ENCODE measurements at places on chromosomes 4 and X. TPM values are rescaled to one million over a fixed set of nuclear protein-coding genes. Genes with fewer than 3 reads are reported as not detected.
A peak's percentile ranks its signal among the peaks of the same experiment; 100 is the strongest.

ZNF41 gene
- 10.8 TPM for total RNA-seq

SPANXA2 gene
- not detected for total RNA-seq

GBA3 gene
- total RNA-seq = not detected

STEEP1 gene
- 13.1 TPM for total RNA-seq

FGF2 gene
- 14.3 TPM for total RNA-seq

REELD1 gene
- total RNA-seq = not detected

KLHL4 gene
- 1.2 TPM for total RNA-seq

TCEANC gene
- 5.4 TPM for total RNA-seq

AMOT gene
- total RNA-seq = 6.9 TPM

PPEF2 gene
- total RNA-seq = not detected

MSX1 gene
- 4.5 TPM for total RNA-seq

STOX2 gene
- total RNA-seq = 11.2 TPM

GRCh38 chr4:53734182-53734581 is 142.9 kb upstream of the LNX1 start:
- DNase-seq = no peak

DNA sequence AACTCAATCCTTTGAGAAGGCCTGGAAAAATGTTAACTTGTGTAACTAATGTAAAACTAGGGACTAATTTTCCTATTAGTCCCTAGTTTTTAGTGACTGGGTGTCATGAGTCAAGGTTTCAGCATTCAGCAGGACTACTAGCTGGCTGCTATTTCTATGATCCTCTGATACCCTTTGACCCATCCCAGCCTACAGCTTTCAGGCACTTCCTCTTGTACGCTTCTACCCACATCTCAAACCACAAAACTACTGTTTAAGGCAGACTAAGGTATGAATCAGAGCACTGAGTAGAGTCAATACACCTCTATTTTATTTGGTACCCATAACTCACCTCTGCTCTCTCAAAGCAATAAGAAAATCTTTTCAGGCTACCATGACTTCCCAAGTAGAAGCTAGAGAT is 809.6 kb downstream of the PDHA2 start:
- DNase-seq = no peak

DNA sequence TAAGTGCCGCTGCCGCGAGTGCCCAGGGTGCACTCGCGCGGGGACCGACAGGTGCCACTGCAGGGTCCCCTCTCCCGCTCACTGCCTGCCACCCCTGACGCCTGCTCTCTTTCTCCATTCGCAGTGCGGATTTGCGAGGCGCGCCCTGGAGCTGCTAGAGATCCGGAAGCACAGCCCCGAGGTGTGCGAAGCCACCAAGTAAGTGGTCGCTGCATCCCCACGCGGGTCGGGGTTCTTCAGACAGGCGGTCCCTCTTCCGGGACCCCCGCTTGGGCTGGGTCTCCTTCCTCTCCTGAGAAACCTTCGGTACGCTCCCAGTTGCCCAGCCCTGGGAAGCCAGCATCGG is 547 bp downstream of the GUCY1A1 start:
- peak; percentile 67 for DNase-seq

- DNase-seq = no peak
These were observed 15.1 kb downstream of the CSF2RA start for GRCh38 chrX:1283741-1284140.

DNA sequence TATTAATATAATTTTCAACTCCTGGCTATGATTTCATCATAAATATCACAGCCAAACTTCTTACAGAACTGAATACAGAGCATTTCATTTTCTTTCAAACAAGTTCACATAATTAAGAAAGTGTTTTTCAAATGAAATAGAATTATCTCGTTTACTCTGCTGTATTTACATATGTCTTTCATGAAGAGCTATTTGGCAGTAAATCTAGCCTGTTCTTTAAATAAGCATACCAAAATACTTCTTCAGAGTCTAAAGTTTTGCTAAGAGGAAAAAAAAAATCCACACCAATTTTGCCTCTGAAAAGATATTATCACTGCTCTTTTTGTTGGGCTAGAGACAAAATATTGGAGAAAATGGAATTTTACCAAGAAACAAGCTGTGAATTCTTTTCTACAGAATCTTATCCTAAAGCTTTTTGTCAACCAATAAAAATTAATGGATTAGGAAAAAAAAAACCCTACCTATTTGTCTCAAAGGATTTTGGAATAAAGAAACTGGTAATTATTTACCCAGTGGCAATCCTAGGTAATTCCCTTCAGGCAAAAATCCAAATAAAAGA is 287.9 kb upstream of the NR3C2 start:
- DNase-seq = no peak

DNA sequence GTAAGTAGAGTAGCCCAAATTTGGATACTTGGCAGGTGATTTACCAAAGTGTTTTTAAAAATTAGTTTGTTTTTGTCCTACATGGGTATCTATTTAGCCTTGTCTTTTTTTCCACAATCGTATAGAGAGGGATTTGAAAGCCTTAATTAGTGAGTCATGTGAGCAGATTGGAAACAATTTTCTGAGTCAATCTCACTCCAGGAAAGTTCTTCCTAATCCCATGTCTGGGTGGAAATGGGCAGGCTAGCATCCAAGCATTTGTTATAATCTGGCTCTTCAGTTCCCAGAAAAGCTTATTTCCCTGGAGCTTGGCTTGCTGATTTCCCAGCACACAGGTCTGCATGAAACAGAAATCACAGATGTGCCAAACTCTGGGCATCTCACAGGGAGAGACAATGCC is 426.9 kb upstream of the BOD1L1 start:
- DNase-seq = no peak

DNA sequence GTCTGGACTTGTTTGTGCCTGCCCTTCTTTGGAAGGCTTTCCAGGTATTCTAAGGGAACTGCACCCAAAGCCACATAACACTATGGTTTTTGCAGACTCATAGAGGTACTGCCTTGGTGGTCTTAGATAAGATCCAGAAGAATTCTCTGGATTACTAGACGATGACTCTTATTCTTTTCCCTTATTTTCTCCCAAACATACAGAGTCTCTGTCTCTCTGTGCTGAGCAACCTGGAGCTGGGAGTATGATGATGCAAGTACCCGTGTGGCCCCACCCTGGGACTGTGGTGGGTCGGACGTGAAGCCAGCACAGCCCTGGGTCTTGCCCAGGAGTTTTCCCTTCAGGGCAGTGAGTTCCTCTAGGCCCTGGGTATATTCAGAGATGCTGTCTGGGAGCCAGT is 1342.4 kb upstream of the TENM3 start:
- no peak for DNase-seq

- no peak for DNase-seq
These were observed 148.0 kb downstream of the EMCN start for GRCh38 chr4:100369871-100370270.

- DNase-seq = no peak
These were observed 45.6 kb downstream of the BBS12 start for GRCh38 chr4:122777846-122778673.

DNA sequence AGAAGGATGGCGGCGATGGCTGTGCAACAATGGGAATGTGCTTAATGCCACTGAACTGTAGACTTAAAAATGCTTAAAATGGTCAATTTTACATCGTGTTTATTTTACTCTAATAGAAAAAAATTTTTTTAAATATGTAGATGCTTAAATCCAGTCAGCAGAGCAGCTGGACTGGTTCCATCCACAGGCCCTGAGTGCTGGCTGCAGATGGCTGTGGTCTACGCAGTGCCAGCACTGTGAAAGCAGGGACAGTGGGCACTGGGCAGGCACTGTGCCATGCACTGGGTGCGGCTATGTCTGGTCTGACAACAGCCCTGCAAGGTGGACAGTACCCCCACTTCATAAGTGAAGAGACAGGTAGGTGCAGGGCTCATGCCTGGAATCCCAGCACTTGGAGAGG is 175.2 kb downstream of the AFAP1 start:
- no peak for DNase-seq

GRCh38 chrX:56797574-56798338 is 68.7 kb downstream of the NBDY start:
- no peak for DNase-seq

DNA sequence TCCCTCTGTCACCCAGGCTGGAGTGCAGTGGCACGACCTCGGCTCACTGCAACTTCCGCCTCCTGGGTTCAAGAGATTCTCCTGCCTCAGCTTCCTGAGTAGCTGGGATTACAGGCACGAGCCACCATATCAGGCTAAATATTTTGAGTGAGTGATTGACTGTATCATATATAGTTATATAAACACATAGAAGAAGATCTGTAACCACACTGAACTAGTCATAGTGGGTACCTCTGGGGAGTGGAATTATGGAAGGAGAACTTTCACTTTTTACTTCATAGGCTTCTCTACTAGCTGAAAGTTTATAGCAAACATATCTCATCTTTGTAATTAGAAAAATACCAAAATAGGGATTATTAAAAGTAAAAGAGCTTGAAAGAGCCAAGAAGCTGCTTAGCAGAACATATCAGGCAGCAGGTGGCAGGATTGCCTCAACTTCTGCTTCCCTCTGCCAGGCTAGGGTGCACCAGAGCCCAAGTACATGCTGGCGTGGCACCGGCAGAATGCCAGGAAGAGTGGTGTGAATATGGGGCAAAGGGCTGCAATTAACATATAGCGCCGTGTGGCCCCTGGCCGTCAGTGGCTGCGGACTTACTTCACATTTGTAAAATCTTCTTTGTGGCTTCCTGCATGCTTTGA is 39.5 kb upstream of the CD40LG start:
- peak; percentile 26 for DNase-seq

- no peak for DNase-seq
These were observed 75.0 kb downstream of the NAA11 start for GRCh38 chr4:79250887-79251286.

- no peak for DNase-seq
These were observed 257.4 kb downstream of the CFAP299 start for GRCh38 chr4:80592950-80593349.

DNA sequence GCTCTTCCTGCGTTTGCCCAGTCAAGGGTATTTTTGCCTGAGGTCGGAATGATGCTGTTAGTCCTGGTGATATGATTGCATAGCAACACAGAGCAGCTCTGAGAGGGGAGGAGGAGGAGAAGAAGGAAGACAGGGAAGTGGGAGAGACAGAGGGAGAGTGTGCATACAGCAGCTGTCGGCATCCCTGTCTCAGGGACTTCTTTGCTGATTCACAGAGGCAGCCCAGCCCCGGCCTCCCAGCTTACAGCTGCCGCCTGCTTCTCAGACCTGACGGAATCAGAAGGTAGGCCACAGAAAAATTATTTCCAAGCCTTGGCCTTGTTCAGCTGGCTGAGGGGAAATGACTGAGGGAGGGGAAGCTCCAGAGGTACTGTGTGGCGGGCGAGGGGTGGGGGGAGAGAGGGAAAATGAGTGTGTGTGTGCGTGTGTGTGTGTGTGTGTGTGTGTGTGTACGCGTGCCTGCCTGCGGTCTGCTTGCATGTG is 319 bp downstream of the DRP2 start:
- DNase-seq = no peak

DNA sequence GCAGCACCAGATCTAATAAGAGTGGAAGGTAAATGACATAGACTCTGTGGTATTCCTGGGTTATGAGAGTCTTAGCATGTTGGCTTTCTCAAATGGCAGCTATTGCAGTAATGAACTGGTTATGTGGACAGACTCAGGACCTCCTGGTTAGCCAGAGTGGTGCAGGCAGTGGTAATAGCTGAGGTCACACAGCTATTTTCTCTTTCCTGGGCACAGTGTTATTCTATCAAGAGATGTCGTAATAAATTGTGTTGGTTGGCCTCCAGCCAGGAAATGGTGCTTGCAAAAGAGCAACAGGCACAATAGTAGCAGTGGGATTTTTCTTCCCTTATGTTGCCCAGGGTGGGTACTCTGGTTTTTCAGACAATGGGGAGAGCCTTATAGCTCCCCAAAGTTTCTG is 279.2 kb upstream of the FGF16 start:
- no peak for DNase-seq

DNA sequence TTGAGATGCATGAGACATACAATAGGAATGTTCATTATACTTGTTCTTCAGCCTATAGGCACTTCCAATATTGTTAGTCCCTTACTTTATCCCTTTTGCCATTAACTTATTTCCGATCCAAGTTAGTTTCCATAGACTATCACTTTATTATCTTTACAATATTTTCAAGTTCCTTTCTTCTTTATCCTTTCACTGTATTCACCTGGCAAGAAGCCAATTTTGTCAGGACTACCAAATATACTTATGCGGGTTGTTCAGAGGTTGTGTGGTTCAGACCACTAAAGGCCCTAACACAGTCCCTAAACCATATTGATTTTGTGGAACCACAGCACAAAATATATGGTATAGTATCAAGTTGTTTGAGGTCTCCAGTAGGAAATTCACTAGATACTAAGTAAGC is 245.0 kb upstream of the HTR2C start:
- DNase-seq = no peak

Data from left cardiac atrium (tissue), 4 donors.